ENCODE measurements at places on chromosomes 6 and 20.

DNA sequence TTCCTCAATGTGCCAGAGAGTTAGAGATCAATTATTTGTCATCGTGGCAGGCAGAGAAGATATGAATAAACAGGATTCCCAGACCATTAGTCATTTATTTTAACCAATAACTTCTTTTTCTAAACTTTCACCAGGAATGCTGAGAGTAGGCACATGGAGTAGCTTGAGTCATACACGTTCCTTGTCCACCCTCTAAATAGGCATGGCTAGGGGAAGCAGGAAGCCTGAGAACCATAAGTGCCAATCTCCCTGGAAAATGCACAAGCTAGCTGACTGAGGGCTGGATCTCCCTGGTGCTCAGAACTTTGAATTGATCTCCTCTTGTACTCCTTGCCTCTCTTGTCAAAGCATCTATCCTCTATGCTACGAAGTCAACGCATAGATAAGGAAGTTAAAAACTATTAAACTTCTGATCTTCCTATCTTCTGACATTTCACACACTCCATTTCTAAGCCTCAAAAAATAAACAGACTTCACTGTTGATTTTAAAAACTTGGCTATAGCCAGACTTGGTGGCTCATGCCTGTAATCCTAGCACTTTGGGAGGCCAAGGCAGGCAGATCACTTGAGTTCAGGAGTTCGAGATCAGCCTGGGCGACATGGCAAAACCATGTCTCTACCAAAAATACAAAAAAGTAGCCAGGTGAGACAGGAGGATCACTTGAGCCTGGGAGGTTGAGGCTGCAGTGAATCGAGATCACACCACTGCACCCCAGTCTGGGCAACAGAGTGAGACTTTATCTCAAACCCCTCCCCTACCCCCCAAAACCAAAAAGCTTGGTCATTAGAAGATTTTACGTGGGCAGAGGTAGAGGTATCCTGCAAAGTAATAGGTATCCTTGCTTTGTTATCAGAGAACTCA lies 11.8 kb downstream of the ADTRP start:
- DNase-seq = no peak

DNA sequence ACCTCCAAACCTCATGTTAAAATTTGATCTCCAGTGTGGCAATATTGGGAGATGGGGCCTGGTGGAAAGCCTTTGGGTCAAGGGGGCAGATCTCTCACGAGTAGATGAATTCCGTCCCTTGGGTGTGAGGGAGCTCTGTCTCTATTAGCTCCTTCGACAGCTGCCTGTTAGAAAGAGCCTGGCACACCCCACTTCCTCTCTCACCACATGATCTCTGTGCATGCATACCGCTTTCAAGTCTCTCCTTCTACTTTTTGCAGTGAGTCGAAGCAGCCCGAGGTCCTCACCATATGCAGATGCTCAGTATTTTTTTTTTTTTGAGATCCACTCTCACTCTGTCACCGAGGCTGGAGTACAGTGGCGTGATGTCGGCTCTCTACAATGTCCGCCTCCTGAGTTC lies 176.9 kb downstream of the SYNDIG1 start:
- DNase-seq = no peak

DNA sequence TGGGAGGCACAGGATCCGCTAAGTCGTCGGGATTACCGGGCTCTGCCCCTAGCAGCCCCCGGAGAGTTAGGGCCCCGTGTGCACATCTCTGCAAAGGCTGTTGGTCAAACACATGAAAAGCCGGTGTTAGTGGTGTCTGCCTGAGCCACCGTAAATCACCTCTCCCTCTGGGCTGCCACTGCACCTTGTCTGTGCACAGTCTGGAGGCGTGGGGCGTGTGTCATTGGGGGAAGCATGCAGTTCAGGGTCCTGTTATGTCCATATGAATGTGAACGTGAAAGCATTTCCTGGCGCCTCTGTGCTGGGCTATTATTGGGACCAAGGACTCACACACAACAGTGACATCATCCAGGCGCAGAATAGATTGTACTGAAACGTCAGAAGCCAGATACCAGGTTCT lies 305.6 kb downstream of the NRN1 start:
- no peak for DNase-seq

DNA sequence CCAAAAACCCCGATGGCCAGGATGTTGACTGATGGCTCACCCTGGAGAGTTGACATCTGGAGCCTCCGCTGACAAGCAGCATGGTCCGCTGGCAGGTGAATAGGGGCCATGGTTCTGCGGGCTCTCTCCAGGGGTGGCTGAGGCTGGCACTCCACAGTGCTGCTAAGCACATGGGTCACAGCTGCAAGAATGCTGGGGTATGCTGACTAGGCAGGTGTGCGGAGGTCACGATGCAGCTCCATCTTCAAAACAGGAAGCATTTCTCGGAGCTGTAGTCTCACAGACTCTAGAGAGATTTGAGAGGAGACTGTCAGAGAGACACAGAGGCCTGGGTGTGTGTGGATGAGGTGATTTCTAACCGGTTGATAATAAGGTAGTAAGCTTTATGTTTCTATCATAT lies 341.6 kb downstream of the NRN1 start:
- DNase-seq = no peak

GRCh38 chr20:2752567-2753460 lies 47.6 kb downstream of the CPXM1 start:
- peak; percentile 57 for DNase-seq

GRCh38 chr20:11457488-11457887 lies 460.2 kb upstream of the BTBD3 start:
- no peak for DNase-seq

DNA sequence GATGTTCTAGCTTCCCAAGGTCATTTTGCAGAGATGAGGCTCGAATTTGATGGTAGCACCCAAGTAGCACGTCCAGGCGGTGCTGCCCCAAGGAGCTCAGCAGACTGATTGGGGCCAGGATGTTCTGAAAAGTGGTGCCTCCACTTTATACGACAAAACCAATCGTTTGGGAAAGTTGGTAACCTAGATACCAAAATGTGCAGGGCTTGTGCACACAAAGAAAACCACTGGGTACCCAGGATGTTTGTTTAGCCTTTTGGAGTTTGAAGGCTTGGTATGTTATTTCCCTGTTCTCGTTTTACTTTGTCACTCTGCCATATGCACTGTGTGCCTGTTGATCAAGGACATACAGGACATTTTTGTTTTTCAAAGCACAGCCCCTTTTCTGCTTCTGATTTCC lies 40.7 kb upstream of the PBOV1 start:
- no peak for DNase-seq

GRCh38 chr6:124798942-124799496 lies 163.2 kb upstream of the RNF217 start:
- peak; percentile 17 for DNase-seq

DNA sequence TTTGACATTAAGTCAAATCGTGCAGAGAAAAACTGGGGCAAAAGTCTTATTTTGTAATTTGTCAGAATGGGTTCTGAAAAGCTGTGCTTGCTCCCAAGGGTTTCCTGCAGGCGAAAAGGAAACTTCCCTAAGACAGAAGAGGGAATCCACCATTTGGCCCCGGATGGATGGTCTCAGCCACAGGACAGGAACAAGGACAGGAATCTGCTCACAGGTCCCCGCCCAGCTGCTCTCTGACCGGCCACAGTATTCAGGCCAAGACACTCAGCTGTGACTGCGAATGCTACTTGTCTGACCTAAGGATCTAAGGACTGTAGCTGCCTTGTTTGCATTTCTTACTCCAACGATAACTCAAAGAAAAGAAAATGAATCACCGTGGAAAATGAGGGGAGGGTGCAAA lies 197.0 kb downstream of the BMP7 start:
- no peak for DNase-seq

- DNase-seq = no peak
These were observed 81.6 kb downstream of the TMEM200A start for GRCh38 chr6:130447374-130447773.

- DNase-seq = no peak
These were observed 401.2 kb downstream of the THBS2 start for GRCh38 chr6:168852376-168852884.

- DNase-seq = no peak
These were observed 34.4 kb upstream of the BCAS1 start for GRCh38 chr20:54104781-54105180.

- DNase-seq = no peak
These were observed 441.6 kb downstream of the HACE1 start for GRCh38 chr6:104418125-104418524.

DNA sequence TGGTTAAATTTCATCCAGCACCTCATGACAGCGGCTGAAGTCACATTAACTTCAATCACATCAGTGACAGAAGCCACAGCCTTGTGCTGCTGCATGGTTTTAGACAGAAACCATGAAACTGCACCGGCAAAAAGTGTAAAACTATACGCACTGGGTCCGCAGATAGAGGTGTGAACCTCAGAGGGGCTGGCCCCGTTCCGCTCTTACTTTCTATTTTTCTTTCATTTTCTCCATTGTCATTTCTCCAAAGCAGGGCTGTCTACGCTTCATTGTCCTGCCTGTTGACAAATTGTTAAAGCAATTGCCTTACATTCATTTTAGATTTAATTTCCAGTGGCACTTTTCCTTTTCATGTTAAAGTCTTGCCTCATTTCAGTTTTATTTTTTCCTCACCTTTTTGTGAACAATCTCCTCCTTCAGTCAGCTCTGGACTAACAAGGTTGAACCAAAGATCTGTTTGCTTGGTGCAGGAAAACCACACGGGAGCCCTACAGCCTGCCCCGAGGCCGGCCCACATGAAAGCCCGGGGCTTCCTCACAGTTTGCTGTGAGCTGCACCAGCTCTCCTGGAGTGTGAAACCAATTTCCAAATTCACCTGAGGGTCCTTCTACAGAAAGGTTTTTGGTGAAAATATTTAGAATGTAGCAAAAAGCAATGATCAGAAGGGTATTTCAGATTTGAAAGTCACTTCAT lies 63.7 kb downstream of the PRR18 start:
- no peak for DNase-seq

DNA sequence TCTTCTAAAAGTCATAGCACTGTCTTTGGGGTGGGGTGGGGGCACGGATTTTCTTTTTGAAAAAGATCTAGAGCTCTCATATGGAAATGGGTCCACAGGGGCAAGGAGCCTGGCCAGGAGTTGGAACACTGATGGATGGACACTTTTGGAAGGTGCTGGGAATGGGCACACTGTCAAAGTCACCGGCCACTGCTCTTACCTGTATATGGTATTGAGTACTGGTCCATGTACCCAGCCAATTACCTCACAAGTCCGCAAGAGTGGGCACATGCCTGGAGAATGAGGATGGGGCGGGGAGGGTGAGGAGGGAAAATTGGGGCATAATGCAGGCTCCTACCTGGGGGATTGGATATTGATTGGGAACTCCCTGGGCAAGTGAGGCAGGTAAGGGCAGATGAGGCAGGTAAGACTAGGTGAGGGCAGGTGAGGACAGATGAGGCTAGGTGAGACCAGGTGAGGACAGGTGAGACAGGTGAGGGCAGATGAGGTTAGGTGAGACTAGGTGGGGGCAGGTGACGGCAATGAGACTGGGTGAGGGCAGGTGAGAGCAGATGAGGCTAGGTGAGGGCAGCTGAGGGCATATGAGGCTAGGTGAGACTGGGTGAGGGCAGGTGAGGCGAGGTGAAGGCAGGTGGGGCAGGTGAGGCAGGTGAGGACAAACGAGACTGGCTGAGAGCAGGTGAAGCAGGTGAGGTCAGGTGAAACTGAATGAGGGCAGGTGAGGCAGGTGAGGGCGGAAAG lies 167.9 kb downstream of the NRN1 start:
- DNase-seq = no peak

GRCh38 chr20:297925-298775 lies 780 bp downstream of the ZCCHC3 start:
- DNase-seq = peak; percentile 45

- DNase-seq = no peak
These were observed 270.7 kb upstream of the TAB2 start for GRCh38 chr6:149046822-149047246.

DNA sequence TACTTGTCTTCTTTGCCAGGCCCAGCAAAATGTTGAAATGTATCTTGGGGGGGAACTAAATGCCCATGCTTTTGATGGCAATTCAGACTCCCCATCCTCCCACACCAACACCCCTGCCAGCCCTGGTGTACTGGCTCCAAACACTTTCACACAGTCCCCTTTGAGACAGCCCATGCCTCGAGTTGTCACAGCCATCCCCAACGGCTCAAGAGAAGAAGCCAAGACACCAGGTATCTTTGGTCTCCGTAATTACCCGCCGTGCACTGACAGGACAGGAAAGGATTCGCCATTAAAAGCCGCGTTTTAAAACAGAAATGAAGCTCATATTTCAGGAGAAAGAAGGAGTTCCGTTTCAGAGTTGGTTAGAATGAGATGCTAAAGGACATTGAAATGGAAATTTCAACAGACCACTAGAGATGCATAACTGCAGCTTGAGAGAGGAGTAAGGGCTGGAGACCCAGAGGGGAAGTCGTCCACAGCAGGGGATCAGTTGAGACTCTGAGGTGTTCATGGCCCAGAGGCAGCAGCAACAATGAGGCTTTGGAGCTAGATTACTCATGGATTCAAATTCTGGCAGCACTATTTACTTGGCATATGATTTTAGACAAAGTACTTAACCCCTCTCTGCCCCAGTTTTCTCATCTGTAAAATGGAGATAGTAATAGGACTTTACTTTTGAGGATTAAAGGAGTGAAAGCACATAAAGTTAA lies 63.5 kb upstream of the ADGRF1 start:
- DNase-seq = no peak

DNA sequence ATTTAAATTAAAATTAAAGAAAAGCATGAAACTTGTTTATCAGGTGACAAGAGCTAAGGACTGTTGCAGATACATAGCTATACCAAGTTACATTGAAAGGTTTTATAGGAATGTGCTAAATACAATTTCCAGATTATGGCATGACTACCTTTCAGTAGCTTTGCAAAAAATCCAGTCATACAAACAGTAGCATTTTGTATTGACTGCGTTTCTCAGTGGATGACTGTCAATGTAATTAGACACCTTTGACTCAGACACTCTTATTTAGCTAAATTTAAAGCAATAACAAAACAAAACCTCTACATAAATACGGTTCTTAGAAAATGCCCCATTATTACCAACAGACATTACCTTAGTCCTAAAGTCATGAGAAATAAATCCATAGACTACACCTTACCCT lies 275.8 kb upstream of the RUNX2 start:
- no peak for DNase-seq

- DNase-seq = no peak
These were observed 482.7 kb upstream of the CITED2 start for GRCh38 chr6:139857143-139857542.

DNA sequence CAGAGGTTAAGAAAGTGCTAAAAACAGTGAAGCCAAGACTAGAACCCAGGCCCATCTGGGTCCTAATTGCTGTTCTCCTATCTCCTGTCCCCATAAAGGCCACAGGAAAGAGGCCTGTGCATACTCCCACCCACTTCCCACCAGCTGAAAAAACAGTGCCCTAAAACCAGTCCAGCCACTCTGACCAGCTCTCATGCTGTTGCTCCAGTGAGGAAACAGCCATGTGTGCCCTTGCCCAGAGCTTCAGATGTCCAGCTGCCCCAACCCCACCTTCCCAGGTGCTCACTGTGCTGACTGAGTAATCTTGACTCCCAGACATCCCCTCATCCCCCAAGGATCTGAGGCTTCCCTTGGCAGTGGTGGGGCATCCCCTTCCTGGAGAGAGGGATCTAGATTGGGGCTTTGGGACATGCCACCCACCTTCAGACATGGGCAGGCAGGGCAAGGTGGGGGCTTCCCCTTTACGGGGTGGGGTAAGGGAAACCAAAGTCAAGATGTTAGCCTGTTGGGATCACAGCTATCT lies 28.7 kb downstream of the KCNK5 start:
- no peak for DNase-seq

- no peak for DNase-seq
These were observed 12.4 kb downstream of the HTR1B start for GRCh38 chr6:77450924-77451323.

Measured in NCI-H524 (cell line).